Activated T-cell treated with anti-CD3 and anti-CD28 coated beads, Interleukin-2, amount 50 U/mL, for 72 hours (primary cell): ENCODE measurements at places on chromosomes 3 and 15. TPM values are rescaled to one million over a fixed set of nuclear protein-coding genes. Genes with fewer than 3 reads are reported as not detected.

HACL1 gene
- 25.2 TPM for total RNA-seq

OCA2 gene
- 0.14 TPM for total RNA-seq

THAP10 gene
- 0.62 TPM for total RNA-seq

ARGFX gene
- total RNA-seq = not detected

XIRP1 gene
- total RNA-seq = 0.09 TPM

MED12L gene
- 5.8 TPM for total RNA-seq

GRCh38 chr3:29478611-29479010 lies 197.7 kb downstream of the RBMS3 start:
- no peak overlapping the region for H3K27ac ChIP-seq
- H3K27me3 ChIP-seq = no peaks in the 10 kb centered on the region
- H3K36me3 ChIP-seq = no peaks in the 10 kb centered on the region
- DNase-seq = no peak

- no peaks in the 10 kb centered on the region for H3K36me3 ChIP-seq
- H3K4me1 ChIP-seq = no peaks in the 10 kb centered on the region
- H3K27ac ChIP-seq = no peak overlapping the region
- no peak overlapping the region for H3K4me3 ChIP-seq
- H3K27me3 ChIP-seq = no peaks in the 10 kb centered on the region
- no peak for DNase-seq
These were observed 59.3 kb upstream of the RAD18 start for GRCh38 chr3:9022305-9023225.

DNA sequence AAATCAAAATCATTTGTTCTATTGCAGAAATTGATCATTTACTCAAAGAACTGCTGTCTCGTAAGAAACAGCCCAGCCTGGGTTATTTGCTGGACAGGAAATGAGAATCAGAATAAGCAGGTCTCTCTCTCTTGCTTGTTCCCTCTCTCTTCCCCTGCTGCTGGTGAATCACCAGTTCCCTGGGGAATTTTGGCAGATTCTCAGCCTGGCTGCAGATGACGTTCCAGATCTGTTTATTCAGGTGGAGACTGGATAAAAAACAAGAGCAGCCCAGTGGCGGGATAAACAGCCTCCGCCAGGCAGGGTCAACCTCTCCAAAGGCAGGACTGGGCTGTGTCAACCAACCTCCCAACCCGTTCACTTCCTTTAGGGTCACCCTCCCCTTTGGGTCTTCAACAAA lies 72.1 kb downstream of the LRIG1 start:
- H3K4me1 ChIP-seq = peaks cover 11% of the 10 kb centered on the region
- no peaks in the 10 kb centered on the region for H3K27me3 ChIP-seq
- H3K36me3 ChIP-seq = no peaks in the 10 kb centered on the region
- no peak overlapping the region for H3K4me3 ChIP-seq

- H3K36me3 ChIP-seq = no peaks in the 10 kb centered on the region
- H3K4me1 ChIP-seq = no peaks in the 10 kb centered on the region
These were observed 413.9 kb downstream of the RBMS3 start for GRCh38 chr3:29694783-29695182.

GRCh38 chr3:149969110-149969939 lies 1.4 kb downstream of the PFN2 start:
- H3K36me3 ChIP-seq = no peaks in the 10 kb centered on the region
- peak overlapping the region; percentile 82 for H3K27ac ChIP-seq
- no peak for DNase-seq
- H3K27me3 ChIP-seq = peaks cover 29% of the 10 kb centered on the region
- H3K4me1 ChIP-seq = peaks cover 12% of the 10 kb centered on the region

DNA sequence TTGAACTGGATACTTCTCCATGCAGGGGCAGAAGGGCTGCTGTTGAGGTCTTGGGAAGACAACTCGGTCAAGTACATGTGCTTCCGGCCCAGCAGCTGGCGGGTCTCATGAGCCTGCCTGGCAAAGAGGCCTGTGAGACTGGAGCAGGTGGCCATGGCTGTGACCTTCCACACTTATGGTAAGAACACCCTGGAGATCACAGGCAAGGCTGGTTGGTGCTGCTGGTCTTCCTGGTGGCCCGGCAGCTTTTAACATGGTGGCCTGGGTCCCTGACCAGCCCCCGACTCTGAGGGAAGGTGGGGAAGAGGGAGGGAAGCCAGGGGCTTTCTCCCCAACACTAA lies 15.4 kb downstream of the CHRD start:
- no peaks in the 10 kb centered on the region for H3K36me3 ChIP-seq
- no peak overlapping the region for H3K27ac ChIP-seq
- H3K27me3 ChIP-seq = peaks cover 26% of the 10 kb centered on the region
- H3K4me1 ChIP-seq = no peaks in the 10 kb centered on the region

GRCh38 chr3:49161808-49162530 lies 4.2 kb downstream of the CCDC71 start:
- H3K36me3 ChIP-seq = peaks cover 6% of the 10 kb centered on the region
- H3K27ac ChIP-seq = no peak overlapping the region
- no peak for DNase-seq
- H3K4me1 ChIP-seq = peaks cover 52% of the 10 kb centered on the region

- no peaks in the 10 kb centered on the region for H3K4me1 ChIP-seq
- no peak for DNase-seq
These were observed 409.1 kb upstream of the ATP11B start for GRCh38 chr3:182384221-182384620.

- no peaks in the 10 kb centered on the region for H3K36me3 ChIP-seq
- H3K27me3 ChIP-seq = no peaks in the 10 kb centered on the region
- peaks cover 97% of the 10 kb centered on the region for H3K4me1 ChIP-seq
- peak overlapping the region; percentile 88 for H3K4me3 ChIP-seq
- H3K27ac ChIP-seq = peak overlapping the region; percentile 97
These were observed 60.5 kb downstream of the RAB7A start for GRCh38 chr3:128786434-128787020.

DNA sequence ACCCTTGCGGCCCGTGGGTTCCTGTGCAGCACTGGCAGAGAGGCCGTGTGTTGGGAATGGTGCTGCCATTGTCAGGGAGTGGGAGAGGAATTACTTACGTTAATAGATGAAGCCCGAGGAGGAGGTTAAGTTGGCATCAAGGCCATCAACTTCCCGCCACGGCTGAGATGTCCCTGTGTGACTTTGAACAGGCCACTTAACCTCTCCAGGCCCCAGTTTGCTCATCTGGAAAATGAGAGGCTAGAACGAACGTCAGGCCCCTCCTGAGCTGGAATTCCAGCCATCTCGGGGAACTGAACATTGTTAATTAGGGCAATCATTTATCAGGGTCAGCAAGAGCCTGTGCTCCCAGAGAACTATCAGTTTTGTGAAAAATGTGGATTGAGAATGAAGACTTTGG lies 91.4 kb upstream of the MYZAP start:
- no peak overlapping the region for H3K27ac ChIP-seq
- no peak overlapping the region for H3K4me3 ChIP-seq
- no peaks in the 10 kb centered on the region for H3K4me1 ChIP-seq
- no peaks in the 10 kb centered on the region for H3K27me3 ChIP-seq
- DNase-seq = no peak

DNA sequence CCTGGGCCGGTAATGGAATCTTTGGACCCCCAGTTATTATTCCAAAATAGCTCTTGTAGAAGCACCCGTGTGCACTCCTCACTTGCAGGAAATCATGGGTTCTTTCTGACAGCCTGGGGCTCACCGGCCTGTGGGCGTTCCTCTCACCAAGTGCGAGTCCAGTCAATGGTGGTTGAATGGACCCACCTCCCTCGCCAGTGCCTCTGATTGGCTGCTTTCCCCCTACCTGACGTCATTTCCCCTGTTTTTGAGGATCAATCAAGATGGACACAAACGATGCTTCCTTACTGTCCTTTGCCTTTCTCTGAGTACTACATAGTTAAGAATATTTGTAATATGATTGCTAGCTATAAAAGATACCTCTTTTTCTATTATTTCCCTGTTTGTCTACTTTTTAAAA lies 18.1 kb downstream of the MOBP start:
- no peaks in the 10 kb centered on the region for H3K36me3 ChIP-seq
- H3K4me1 ChIP-seq = no peaks in the 10 kb centered on the region
- no peak overlapping the region for H3K4me3 ChIP-seq
- no peak overlapping the region for H3K27ac ChIP-seq

DNA sequence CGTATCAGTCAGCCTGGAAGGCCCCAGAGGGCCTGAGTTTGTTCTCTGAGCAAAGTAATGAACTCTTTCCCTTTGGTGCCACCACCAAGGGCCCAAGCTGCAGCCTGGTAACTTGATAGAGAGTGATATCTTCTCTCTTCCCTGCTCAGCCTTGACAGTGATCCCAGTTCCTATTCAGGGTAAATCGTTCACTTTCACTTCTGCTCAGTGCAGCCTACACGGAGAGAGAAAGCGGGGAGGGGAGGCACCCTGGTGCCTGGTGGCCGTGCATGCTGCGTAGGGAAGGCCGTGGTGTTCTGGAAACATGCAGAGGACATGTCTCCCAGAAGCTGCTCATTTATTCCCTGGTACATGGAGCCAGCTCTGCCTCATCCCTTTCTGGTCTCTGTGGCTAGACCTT lies 54.9 kb downstream of the KIF9 start:
- H3K27ac ChIP-seq = no peak overlapping the region
- no peaks in the 10 kb centered on the region for H3K27me3 ChIP-seq
- peaks cover 5% of the 10 kb centered on the region for H3K4me1 ChIP-seq
- H3K4me3 ChIP-seq = no peak overlapping the region
- DNase-seq = no peak
- H3K36me3 ChIP-seq = no peaks in the 10 kb centered on the region

DNA sequence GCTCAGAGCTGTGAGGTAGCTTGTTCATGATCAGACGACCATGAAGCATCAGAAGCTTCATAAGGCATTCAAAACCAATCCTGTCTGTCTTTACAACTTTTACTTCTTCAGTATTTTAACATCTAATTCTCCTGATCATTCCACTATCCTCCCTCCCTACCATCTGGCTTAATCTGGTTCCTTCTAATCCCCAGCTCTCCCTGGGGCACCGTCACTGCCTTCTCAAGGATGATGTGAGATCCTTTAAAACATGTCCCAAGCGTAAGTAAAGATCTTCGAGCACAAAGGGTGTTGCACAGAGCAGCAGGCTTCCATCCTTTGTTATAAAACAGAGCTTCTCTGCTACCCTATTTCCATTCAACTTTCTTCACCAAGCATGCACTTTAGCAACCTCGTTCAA lies 362.7 kb upstream of the ARRDC4 start:
- no peaks in the 10 kb centered on the region for H3K27me3 ChIP-seq
- no peak for DNase-seq
- no peak overlapping the region for H3K4me3 ChIP-seq
- no peaks in the 10 kb centered on the region for H3K36me3 ChIP-seq
- H3K27ac ChIP-seq = no peak overlapping the region

DNA sequence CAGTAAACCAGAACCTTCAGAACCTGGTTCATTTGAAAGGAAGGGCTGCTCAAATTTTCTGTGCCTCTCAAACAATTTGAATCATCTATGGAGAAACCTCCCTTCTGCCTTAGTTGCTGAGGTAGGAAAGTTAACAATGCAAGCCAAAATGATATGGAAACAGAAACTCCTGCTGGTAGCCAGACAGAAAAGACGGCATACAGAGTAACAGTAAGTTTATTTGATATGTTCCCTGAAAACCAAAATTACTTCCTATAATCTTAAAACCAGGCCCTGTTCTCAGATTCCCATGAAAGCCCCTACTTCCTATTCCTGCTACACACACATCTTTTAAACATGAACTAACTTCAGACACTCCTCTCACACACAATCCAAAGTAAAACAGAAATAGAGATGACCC lies 86.2 kb downstream of the TBC1D5 start:
- no peaks in the 10 kb centered on the region for H3K4me1 ChIP-seq
- H3K4me3 ChIP-seq = no peak overlapping the region
- DNase-seq = no peak
- no peak overlapping the region for H3K27ac ChIP-seq
- no peaks in the 10 kb centered on the region for H3K36me3 ChIP-seq

DNA sequence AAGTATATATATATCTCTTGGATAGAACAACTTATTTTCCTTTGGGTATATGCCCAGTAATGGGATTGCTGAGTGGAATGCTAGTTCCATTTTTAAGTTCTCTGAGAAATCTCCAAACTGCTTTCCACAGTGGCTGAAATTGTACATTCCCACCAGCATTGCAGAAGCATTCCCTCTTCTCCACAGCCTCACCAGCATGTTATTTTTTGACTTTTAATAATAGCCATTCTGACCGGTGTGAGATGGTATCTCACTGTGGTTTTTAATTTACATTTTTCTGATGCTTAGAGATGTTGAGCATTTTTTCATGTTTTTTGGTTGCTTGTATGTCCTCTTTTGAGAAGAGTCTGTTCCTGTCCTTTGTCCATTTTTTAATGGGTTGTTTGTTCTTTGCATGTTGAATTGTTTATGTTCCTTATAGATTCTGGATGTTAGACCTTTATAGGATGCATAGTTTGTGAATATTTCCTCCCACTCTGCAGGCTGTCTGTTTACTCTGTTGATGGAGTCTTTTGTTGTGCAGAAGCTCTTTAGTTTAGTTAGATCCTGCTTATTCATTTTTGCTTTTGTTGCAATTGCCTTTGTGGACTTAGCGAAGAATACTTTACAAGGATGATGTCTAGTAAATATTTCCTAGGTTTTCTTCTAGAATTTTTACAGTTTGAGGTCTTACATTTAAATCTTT lies 82.7 kb upstream of the NR2F2 start:
- no peaks in the 10 kb centered on the region for H3K4me1 ChIP-seq
- no peak overlapping the region for H3K27ac ChIP-seq
- DNase-seq = no peak
- H3K27me3 ChIP-seq = peaks cover 10% of the 10 kb centered on the region
- peaks cover 2% of the 10 kb centered on the region for H3K36me3 ChIP-seq
- no peak overlapping the region for H3K4me3 ChIP-seq

- H3K27me3 ChIP-seq = peaks cover 7% of the 10 kb centered on the region
- H3K4me1 ChIP-seq = no peaks in the 10 kb centered on the region
- H3K27ac ChIP-seq = no peak overlapping the region
These were observed 11.3 kb upstream of the TUBGCP5 start for GRCh38 chr15:23050708-23051107.

DNA sequence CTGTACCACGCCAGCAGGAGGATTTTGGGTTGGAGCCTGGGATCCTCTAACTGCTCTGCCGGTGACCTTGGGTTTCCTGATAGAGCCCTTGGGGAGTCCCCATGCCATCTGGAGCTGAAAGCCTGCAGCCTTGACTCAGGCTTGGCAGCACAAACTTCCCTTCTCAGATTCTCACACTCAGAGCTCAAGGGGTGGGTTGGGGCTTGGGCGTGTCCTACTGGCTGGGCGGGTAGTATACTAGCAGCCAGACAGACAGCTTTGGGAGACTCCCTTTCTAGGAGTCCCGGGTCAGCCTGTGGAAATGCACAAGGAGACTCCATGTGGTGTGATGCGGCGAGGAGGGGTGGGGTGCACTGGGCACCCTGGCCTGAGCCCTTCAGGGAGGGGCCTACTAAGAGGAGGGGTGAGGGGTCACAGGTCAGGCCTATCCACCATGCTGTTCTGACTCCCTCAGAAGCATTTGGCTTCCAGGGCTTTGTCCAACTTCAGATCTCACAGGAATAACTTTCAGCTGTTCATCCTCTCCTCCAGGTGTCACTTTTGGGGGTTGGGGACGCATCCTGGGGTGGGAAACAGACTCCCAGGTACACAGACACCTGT lies 21.6 kb upstream of the PLXNA1 start:
- H3K27me3 ChIP-seq = no peaks in the 10 kb centered on the region
- DNase-seq = no peak
- no peaks in the 10 kb centered on the region for H3K4me1 ChIP-seq

GRCh38 chr15:35118960-35119359 lies 33.9 kb upstream of the NANOGP8 start:
- H3K36me3 ChIP-seq = no peaks in the 10 kb centered on the region
- no peak for DNase-seq
- no peak overlapping the region for H3K4me3 ChIP-seq
- no peaks in the 10 kb centered on the region for H3K4me1 ChIP-seq
